ENCODE measurements at places on chromosomes 6 and 20.

DNA sequence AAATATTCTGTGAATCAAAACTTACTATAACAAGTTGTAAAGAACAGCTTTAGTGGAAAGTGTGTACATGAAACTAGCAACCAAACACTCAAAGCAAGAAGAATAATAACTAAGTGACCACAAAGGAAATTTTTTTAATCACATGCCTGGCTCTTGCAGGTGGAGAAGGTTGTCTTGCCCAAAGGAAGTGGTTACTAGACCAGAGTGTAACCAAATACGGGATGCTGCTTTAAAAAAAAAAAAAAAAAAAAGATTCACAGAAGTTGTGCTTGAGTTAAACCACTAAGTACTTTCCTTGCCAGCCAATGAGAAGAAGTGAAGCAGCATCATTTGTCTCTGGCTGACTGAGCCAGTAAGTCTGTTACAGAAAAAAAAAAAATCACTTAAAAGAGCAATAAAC, 19.1 kb upstream of the HLA-DQB1 start:
- DNase-seq, result no peak

- no peak for DNase-seq
These were observed 11.3 kb downstream of the FAXC start for GRCh38 chr6:99338188-99338587.

GRCh38 chr6:7154341-7155139, 46.8 kb downstream of the RREB1 start:
- no peak for DNase-seq

DNA sequence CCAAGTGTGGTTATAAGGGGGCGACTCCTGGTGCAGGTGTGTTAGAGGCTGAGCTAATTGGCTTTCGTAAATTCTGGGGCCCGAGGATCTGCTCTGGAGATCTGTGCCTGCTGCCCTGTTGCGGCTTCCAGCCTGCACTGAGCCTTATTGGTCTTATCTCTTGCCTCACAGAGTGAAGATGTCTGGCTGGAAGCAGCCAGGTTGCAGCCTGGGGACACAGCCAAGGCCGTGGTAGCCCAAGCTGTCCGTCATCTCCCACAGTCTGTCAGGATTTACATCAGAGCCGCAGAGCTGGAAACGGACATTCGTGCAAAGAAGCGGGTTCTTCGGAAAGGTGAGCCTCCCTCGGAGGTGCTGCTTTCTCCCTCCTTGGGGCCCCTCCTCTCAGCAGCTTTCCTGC, 20.0 kb downstream of the PRPF6 start:
- DNase-seq, result no peak

GRCh38 chr6:130625825-130626527, 201.2 kb upstream of the SMLR1 start:
- DNase-seq, result no peak

DNA sequence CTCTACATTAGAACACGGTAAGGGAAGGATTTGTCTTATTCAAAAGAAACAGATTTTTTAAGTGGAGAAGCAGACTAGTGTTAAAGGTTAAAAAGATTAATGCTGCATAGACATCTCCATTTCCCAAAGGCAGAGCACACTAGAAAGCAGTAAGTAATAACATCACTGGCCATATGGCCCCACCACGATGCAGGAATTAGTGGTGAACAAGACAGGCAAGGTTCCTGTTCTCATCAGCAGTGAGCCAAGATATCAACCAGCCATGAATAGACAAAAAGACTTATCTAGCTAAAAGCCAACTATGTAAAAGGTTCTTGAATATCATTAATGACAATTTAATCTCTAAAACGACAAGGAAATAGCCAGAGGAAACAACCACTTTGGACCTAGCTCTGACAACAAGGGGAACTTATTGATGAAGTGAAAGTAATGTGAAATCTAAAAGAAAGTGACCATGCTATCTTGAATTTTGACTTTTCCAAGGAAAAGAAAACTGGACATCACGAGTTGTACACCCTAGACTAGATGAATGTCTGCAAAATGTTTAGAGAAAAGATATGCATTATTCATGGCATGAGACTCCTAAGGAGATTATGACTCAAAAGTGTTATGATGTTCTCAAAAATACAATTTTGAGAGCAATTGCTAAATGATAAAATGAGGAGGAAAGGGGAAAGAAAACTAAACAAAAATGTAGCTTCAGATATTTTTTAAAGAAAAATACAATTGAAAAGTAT, 157.9 kb upstream of the STXBP5 start:
- DNase-seq, result no peak

GRCh38 chr6:161319231-161319630, 45.4 kb upstream of the AGPAT4 start:
- no peak for DNase-seq

DNA sequence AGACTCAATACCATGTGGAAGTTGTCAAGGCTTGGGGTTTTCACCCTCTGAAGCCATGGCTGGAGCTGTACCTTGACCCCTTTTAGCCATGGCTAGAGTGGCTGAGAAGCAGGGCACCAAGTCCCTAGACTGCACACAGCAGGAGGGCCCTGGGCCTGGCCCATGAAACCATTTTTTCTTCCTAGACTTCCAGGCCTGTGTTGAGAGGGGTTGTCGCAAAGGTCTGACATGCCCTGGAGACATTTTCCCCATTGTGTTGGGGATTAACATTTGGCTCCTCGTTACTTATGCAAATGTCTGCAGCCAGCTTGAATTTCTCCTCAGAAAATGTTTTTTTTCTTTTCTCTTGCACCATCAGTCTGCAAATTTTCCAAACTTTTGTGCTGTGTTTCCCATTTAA, 196.4 kb downstream of the SLC16A10 start:
- no peak for DNase-seq

DNA sequence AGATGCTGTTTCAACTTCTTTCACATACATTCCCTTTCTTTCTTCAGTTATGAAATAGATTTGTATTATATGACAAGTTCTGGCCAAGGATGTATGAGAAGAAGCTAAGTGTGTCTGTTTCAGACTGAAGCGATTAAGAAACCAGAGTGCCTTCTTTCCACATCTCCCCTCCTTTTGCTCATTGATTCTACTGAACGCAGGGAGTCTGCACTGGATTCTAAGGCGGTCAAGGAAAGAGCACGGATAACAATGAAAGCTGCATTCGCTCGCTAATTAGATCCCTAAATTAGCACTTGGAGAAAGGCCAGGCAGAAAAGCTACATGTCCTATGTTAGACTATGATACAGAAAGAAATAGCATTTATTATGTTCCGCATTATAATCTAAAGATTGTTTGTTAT, 267.7 kb downstream of the HAO1 start:
- DNase-seq, result no peak

DNA sequence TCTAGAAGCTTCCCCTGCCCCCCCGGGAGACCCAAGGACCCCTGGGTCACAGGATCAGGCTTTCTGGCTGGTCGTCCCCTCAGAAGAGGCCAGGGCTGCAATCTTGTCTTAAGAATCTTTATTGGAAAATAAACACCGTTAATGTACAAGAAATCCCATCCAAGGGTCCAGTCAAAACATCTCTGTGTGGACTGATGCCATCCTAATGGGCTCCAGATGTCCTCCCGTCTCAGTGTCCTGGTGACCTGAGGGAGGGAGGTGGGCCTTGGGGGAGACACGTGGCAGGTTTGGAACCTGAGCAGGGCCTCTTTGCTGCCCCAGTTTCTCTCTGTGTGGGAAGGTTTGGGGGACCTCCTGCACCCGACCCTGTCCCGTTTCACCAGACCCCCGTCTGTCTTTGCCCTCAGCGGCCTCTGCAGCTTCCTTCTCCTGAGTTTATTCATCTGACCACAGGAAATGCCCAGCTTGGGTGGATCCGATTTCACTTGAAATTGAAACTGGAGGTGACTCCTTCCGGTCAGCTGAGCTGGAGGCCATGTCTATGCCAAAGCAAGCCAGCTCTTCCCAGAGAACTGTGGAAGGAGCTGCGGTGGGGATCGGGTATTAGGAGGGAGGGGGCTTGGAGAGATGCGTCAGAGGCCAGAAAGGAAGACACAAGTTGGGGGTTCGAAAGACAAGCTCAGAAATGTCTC, 75.1 kb downstream of the SLC2A10 start:
- DNase-seq, result no peak

- DNase-seq, result no peak
These were observed 28.6 kb upstream of the CDYL start for GRCh38 chr6:4747588-4747987.

- DNase-seq, result no peak
These were observed 19.2 kb upstream of the BPIFB1 start for GRCh38 chr20:33263784-33264183.

- DNase-seq, result no peak
These were observed 580.6 kb downstream of the TFAP2A start for GRCh38 chr6:9834233-9834632.

DNA sequence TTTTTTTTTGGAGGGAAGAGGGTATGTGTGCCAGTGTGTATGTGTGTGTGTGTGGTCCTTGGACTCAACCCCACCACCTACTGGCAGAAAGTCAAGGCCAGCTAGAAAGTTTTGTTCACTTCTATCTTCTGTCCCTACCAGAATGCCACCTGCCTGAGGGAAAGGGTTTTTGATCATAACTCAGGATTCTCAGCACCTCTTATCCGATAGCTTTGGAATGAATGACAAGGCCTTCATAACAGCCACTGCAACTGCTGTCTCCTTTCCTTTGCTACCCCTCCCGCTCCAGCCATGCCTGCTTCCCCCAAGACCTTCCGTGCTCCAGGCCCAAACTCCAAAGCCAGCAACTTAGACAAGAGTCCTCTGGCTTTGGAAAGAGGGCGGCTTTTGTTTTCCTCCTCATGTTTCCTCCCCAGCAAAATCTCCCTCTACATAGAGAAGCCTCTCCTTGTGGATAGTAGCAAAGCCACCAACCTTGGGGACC, 18.7 kb downstream of the BTN3A1 start:
- no peak for DNase-seq

DNA sequence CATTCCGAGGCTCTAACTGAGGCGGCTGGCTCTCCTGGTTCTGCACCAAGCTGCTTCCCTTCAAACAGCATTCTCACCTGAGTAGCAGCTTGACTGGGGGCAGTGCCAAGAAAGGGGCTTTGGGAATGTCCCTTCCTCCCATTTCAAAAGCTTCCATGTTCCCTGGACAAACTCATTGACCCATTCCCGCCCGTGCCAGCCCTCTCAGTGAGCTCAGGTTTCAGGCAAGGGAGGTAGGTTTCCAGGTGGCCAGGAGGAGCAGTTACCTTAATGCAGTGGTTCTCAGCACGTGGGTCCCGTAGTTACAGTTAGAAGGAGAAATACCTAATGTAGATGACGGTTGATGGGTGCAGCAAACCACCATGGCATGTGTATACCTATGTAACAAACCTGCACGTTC, 135.2 kb downstream of the ELOVL4 start:
- DNase-seq, result no peak

Measured in liver (tissue), 10 donors.